AG09319 (cell line): ENCODE measurements at places on chromosomes 6 and 20.

GRCh38 chr6:162963861-162964260 lies 236.1 kb downstream of the PACRG start:
- DNase-seq, result no peak

DNA sequence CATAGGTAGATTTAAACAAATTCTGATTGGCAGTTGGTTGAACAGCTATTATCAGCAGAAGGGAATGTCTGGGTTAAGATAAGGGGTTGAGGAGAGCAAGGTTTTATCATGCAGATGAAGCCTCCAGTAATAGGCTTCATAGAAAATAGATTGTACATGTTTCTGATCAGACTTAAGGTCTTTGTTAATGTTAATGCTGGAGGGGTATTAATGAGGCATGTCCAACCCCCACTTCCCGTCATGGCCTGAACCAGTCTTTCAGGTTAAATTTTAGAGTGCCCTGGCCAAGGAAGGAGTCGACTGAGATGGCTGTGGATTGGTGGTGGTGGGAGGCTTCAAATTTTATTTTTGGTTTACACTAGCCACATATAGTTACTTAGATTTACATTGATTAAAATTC lies 3.4 kb downstream of the CLPSL1 start:
- DNase-seq, result no peak

- DNase-seq, result no peak
Observed at GRCh38 chr20:14000917-14001316, 5.6 kb downstream of the MACROD2 start.

DNA sequence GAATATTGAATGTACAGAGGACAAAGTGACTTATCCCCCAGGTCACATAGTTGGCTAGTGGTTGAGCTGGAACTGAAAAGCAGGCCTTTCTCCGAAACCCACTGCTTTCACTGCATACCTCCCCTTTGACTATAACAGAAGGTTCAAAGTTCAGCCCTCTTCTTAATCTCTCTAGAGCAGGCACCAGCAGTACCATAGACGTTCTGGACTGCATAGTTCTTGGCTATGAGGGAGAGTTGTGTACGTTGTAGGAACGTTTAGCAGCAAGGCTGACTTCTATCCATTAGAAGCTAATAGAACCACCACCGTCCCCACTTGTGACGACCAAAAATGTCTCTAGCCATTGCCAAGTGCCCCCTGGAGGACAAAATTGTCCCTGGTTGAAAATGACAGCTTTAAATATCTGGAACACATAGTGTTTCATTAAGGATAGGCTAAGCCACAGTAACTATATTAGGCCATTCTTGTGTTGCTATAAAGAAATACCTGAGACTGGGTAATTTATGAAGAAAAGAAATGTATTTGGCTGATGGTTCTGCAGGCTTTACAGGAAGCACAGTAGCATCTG lies 123.8 kb upstream of the MTHFD1L start:
- DNase-seq, result no peak

GRCh38 chr6:40587240-40588069 lies at the start of gene LRFN2:
LRFN2 (minus strand) TSS chr6:40587364.
- DNase-seq, result peak; percentile 34

DNA sequence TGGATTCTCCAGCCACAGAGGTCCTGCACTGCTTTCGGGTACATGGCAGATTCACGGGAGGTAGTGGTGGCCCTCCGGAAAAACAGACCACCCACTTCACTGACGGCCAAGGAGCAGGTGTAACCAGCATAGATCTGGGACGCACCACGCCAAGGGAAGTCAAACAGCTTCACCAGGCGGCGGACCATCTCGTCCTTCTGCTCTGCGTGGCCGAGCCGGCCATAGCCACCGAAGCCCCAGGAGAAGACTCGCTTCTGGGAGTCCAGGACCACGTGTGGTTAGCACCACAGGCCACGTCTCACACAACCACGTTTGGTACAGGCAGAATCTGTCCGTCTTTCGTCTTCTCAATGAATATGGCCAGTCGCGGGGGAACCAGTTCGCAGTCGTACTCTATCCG lies 184.8 kb upstream of the COL21A1 start:
- no peak for DNase-seq

DNA sequence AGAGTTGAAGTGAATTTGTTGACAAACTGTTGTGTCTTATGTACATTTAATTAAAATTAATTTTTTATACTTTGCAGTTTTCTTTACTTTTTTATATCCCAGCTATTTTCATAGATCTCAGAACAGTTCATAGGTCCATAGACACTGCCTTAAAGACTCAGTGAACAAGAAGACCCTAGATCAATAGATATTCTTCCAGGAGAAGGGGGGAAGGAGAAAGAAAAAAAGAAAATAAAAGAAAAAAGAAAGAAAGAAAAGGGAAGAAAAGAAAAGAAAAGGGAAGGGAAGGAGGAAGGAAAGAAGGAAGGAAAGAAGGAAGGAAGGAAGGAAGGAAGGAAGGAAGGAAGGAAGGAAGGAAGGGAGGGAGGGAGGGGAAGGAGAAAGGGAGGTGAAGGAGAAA lies 130.8 kb downstream of the MAFB start:
- no peak for DNase-seq
